Activated CD4-positive, alpha-beta T cell treated with anti-CD3 and anti-CD28 coated beads, Interleukin-2, amount 50 U/mL, for 4 hours (primary cell): ENCODE measurements at places on chromosomes 4 and X.

DNA sequence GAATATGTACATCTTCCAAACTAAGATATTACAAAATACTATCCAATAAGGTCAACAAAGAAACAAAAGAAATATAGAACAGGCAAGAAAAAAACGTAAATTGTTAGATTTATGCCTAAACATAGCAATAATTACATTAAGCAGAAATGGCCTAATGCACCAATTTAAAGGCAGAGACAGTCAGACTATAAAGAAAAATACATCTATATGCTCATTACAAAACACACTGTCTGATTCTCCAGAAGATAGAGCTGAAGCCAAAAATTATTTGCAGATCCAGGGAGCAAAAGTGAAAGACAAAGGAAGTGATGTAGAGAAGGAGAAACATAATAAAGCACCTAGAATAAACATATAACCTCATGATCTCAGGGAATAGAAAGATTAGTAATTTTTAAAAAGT lies 246.9 kb downstream of the PAPSS1 start:
- no peak for DNase-seq

DNA sequence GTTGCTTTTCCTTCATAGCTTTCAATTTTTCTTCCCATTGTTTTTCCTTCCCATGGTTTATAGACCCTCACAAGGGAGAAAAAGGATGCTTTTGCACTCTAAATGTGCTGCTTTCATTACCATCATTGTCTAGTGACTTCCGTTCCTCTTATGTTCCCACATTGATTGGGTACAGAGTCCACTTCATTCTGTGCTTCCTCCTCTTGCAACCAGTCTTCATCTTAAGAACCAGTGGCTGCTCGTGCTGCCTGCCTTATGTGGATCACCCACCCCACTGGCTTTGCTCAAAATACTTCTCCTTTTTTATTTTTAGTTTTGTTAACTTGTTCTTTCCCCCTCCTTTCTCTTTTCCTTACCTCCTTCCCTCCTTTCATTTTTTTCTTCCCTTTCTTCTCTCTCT lies 76.5 kb upstream of the BOD1L1 start:
- DNase-seq = no peak

DNA sequence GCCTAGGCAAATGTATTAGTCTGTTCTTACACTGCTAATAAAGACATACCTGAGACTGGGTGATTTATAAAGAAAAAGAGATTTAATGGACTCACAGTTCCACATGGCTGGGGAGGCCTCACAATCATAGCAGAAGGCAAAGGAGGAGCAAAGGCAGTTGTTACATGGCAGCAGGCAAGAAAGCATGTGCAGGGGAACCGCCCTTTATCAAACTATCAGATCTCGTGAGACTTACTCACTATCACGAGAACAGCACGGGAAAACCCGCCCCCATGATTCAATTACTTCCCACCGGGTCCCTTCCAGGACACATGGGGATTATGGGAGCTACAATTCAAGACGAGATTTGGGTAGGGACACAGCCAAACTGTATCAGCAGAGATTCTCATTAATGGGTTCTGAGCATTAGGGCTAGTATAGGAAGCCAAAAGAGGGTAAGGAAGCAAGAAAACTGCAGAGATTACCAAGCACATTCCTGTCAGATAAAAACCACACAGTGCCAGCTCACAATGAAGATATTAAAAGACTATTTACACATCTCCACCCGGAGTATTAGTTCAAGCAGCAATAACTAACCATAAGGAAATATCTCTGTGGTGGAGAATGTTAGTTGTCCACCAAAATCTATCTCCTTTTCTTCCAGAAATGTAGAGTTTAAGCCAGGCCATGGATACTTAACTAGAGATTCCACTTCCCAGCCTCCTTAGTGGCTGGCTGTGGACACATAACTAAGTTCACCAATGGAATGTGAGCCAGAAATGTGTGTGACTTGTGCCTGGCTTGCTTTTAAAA lies 61.2 kb upstream of the HOPX start:
- DNase-seq = no peak

- no peak for DNase-seq
Observed at GRCh38 chr4:145530189-145530588, 48.5 kb downstream of the SMAD1 start.

DNA sequence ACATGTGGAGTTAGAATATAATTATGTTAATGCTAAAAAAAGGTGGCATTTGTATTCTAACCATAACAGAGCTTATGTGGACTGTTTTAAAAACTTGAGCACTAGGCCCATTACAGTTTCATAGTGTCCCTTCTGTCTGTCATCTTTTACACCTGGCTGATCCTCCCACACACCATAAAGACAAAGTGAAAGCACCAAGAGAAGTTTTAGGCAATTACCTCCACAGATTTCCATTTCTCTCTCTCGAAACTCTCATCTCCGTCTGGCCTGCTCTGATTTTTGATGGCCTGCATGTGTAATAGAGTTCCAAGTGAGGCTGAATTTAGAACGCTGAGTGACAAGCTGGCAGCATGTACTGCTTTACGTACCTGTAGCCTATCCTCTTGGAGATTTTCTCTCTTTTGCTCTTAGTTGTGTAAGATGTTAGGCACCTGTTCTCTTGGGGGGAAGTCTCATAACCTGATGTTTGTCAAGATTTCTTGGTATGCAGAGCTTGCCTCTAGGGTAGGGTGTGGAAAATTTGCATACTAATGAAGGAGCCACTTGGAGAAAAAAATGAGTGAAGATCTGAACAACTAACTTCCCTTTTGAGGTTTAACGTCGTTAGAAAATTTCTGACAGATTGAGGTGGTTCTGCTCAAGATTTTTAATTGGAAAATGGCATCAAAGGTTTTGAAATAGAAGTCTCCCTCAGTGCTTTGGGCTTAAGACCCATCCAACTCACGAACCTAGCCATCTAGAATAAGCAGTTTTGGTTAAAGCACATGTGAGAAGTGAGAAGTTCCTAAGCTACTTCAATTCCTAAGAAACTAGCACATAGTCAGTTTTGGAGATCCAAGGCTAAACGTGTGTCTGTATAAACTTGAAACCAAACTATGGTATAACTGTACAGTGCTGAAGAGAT lies 57.6 kb upstream of the RAP1GDS1 start:
- DNase-seq = no peak

GRCh38 chr4:86640469-86640868 lies 46.4 kb downstream of the PTPN13 start:
- no peak for DNase-seq

- no peak for DNase-seq
Observed at GRCh38 chrX:39766855-39767254, 330.9 kb downstream of the BCOR start.

DNA sequence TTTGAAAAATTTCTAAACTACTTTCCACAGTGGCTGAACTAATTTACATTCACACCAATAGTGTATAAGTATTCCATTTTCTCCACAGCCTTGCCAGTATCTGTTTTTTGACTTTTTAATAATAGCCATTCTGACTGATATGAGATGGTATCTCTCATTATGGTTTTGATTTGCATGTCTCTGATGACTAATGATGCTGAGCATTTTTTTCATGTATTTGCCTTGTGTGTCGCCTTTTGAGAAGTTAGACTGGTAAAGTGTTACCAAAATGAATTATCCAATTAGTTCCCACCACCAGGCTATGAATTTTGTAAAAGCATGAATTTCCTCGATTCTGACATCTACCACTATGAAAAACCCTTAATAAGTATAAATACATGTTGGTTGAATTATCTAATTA lies 242.2 kb upstream of the GK2 start:
- no peak for DNase-seq

DNA sequence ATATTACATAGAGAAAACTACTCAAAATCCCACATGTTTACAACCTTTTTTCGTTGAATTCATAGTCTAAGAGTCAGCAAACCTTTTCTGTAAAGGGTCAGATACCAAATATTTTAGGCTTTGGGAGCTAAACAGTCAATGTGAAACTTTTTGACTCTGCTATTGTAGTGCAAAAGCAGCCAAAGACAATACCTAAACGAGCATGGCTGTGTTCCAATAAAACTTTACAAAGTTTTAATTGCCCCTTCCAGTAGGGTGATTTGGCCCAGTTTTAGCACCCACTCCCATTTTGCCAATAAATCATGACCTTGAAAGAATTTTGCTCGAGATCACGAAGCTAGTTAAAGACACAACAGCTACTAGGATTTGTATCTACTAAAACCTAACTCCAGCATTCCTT lies 147.2 kb downstream of the ANKRD50 start:
- DNase-seq = no peak

GRCh38 chr4:147901916-147902315 lies 170.0 kb downstream of the ARHGAP10 start:
- DNase-seq = no peak

- DNase-seq = no peak
Observed at GRCh38 chr4:168586926-168587325, 90.1 kb downstream of the PALLD start.

DNA sequence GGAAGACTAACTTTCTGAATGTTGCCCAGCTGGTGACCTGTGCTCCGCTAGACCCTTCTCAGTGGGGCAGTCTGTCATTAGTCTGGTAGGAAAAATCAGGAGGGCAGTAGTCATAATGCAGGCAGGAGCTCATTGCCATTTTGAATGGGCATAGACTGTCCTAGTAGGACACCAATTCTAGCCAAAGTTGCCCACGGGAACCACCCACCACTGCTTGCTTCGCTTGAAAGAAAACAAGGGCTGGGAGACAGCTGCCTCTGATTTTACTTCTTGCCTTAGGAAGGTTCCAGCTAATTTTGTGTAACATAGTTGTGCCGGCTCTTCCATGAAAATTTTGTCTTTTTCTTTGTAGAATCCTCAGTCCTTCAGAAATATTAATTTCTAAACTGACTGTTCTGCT lies 23.3 kb downstream of the HOPX start:
- DNase-seq = no peak

GRCh38 chr4:10161146-10161545 lies 44.5 kb upstream of the WDR1 start:
- no peak for DNase-seq

GRCh38 chr4:38802561-38803355 lies 1.8 kb downstream of the TLR1 start:
- DNase-seq = no peak

- DNase-seq = no peak
Observed at GRCh38 chrX:21132686-21133393, 241.4 kb upstream of the CNKSR2 start.

DNA sequence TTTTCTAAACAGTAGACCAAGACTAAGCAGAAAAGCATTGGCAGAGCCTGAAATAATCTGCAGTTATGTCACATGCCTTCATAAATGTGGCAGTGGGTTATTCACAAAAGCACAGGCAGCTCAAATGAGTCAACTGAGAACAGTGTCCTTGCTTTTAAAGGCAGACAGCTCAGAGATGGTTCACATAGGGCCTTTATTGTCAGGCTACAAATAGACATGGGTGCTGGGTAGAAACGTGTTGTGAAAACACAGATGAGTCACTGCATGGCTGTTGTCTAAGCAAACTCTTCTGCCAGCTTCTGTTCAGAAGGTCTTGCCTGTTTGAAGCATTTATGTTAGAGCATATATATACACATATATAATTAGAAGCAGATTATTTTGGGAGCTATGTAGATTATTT lies 118.0 kb downstream of the SLC4A4 start:
- DNase-seq = no peak

GRCh38 chrX:115147220-115147619 lies 42.0 kb upstream of the RBMXL3 start:
- DNase-seq = no peak

- no peak for DNase-seq
Observed at GRCh38 chrX:69285401-69285877, 120.2 kb upstream of the PJA1 start.

DNA sequence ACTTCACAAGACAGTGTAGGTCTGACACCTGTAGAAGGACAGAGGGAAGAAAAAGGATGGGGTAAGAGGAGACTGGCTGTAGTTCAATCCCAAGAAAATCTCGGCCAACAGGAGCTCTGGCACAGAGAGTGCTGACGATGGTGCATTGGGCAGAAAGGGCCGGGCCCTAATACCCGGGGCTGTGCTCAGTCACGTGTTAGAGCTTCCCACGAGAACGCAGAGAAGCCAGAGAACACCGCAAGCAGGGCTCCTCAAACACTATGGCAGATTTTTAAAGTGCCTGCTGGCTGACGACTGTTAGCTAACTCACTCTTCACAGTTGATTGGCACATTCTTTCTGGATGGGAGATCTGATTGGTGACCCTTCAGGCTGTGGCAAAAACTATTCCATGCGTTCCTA lies 35.5 kb downstream of the EREG start:
- no peak for DNase-seq

GRCh38 chrX:118780509-118780908 lies 43.1 kb upstream of the ZCCHC12 start:
- DNase-seq = no peak

DNA sequence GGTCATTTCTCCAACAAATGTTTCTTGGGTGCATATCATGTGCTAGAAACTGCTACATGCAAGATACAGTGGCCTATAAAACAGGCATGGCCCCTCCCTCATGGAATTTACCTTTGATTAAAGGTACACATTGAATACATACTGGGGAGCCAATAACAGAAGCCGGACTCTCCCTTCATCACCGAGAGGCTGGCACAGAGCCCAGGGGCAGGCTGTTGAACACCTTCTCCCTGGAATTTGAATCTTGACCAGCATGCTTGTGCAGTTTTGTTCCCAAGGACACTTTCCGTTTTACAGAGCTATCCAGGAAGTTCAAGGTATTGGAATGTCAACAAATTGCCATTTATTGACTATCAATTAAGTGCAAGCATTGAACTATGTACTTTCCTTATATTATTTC lies 33.2 kb downstream of the PPARGC1A start:
- no peak for DNase-seq

- no peak for DNase-seq
Observed at GRCh38 chr4:154230091-154230490, 261.5 kb downstream of the DCHS2 start.

- DNase-seq = no peak
Observed at GRCh38 chr4:27084685-27085361, 224.2 kb downstream of the STIM2 start.

GRCh38 chr4:5024673-5025072 lies 5.4 kb upstream of the CYTL1 start:
- DNase-seq = no peak

DNA sequence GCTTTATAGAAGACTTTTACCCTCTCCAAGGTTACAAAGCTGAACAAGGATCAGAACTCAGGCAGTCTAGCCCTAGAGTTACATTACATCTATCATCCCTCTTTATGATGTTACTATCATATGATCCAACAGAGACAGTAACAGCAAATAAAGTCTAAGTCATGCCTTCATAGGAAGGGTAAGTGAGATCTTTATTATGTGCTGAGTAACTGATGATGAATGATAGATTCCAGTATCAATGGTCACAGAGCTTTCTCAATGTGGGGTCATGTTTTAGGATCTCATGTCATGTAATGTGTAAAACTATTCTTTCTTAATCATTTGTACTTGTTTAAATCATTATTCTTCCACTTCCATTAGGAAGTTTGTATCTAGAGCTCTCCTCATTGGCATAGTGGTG lies 22.8 kb downstream of the ELOVL6 start:
- no peak for DNase-seq

GRCh38 chr4:188198982-188199792 lies 59.9 kb downstream of the TRIML1 start:
- no peak for DNase-seq

DNA sequence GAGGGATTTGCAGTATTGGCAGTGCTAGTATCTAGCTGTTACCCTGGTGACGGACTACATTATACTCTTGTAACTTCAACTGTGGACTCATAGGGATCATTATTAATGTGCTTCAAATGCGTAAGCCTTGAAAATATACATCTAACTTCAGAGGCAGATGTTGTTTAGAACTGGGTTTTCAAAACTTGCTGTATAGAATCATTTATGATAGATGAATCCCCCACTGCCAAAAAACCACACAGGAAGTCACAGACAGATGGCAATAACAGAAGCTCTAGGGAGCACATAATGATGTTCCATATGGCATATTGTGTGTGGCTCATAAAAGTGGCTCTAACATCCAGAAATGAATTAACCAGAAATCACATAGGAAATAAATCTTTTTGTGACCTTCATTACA lies 62.3 kb upstream of the RELL1 start:
- DNase-seq = no peak
